ENCODE measurements at places on chromosomes 11 and 22.
A peak's percentile ranks its signal among the peaks of the same experiment; 100 is the strongest.

GRCh38 chr11:986952-987305 lies 49.6 kb downstream of the MUC6 start:
- DNase-seq = no peak

- no peak for DNase-seq
These were observed 104.1 kb downstream of the ETS1 start for GRCh38 chr11:128483211-128483788.

DNA sequence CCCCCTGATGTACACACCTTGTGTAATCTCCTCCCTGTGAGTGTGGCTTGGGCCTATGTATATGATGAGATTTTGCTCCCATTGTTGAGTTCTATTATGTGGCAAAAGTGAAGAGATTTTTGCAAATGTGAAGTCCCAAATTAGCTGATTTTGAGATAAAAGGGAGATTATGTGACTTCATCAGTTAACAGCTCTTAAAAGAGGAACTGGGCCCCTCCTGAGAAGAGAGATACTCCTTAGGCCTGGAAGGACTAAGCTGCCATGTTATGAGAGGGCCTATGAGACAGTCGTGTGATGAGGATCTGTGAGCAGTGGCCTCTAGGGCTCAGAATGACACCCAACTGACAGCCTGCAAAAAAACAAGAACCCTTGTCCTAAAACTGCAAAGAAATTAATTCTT lies 93.4 kb downstream of the OR5AK2 start:
- no peak for DNase-seq

GRCh38 chr11:57652662-57653061 lies 3.0 kb upstream of the YPEL4 start:
- DNase-seq = no peak

- DNase-seq = no peak
These were observed 40.2 kb downstream of the RRP8 start for GRCh38 chr11:6563121-6563619.

DNA sequence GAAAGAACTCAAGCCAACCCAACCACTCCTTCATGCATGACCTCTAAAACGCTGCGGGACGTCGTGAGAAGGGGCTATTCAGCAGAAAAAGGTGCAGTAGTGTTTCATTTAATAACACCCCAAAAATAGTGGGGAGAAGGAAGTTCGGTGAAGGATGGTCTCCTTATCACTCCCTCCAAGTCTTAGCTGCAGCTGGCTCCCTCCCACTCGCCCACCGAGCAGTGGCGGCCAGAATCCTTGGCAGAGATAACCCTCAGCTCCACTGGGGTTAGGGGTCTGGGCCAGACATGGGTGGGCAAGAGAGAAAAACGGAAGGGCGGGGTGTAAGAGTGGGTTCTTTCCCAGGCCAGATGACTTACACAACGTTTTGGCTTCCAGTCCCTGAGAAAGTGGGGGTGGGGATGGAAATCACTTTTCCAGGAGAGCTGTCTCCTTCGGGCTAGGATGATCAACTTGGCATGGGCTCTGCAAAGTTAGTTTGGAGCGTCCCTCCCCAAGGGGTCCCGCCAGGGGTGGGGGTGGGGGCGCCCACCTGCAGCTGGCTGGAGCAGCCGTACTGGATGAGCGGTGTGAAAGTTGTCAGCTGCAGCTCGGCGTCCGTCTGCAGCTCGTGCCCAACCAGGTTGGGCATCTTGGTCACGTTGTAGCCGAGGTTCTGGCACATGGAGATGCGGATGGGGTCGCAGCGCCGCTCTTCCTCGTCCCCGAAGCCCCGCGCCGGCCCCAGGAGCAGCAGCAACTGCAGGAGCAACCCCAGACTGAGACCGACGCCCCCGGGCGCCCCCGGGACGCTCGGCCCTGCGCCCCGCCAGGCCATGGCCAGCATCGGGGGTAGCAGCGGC lies 705 bp downstream of the FZD4 start:
- DNase-seq = no peak

GRCh38 chr22:46936378-46936903 lies 174.0 kb downstream of the TBC1D22A start:
- no peak for DNase-seq

GRCh38 chr11:15824060-15824459 lies 532.3 kb downstream of the SOX6 start:
- no peak for DNase-seq

DNA sequence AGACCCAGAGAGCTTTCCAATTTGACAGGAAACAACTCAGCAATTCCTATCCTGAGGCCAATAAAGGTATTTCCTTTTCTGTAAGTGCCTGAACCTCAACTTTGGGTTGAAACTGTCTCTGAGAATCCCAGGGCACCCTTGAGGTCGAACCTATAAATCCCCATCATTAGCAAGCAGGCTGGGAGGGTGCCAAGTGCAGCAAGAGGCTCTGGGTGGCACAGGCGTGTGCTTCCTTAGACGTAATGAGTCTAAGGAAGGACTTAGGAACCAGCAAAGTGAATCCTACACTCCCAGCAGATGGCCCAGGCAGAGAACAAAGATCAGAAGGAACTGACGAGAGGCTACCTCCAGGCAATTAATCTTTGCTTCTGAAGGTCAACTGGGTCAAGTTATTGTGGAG lies 234.3 kb upstream of the NARS2 start:
- peak; percentile 6 for DNase-seq

DNA sequence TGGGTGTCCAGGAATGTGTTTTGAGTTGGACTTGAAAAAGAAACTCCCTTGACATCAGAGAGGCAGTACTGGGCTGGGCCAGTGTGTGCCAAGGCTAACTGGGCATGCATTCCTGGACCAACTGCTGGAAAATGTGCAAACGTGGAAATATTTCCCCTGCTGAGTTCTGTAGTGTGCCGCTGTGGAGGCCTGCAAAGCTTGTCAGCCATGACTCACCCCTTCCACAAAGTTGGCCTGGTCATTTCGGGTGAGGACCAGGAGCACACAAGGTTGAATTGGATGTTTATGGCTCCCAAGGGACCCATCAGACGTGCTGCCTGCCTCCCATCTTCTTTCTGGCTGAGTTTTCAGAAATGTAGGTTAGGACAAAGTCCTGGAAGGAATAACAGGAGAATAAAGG lies 513.1 kb downstream of the MIAT start:
- DNase-seq = no peak

DNA sequence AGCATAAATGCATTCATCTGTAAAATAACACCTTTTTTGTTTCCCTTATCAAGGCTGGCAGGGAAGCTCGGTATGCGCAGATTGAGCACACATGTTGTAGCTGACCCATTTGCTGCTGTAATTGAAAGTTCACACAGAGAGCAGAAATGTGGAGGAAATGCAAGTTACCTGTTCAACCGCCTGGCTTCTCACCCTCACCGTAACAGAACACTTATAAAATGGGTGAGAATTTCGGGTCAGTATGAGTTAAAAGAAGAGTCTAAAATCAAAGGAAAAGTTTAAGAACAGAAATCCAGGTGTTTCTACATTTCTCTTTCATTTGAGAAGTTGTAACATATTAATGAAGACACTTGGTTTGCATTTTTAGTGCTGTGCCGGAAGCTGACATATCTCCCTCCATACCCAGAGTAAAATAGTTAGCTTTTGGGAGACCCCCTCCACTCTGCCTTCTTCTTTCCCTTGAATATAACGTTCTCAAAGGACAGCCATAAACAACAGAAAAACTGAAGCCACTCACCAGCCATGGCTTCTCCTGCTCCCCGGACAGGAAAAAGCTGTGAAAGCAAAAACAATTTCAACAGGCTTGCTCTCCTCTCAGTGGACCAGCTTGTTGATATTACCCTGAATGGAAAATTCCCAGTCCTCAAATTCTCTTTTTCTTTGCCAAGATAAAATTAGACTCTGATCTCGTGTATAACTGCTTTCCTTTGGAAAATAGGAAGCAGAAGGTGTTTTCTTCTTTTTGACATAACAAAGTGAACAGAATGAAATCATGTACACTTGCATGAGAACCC lies at the start of gene CASP12:
CASP12 (minus strand) TSS at position 570 of the 794 bp plus-strand sequence.
- no peak for DNase-seq

DNA sequence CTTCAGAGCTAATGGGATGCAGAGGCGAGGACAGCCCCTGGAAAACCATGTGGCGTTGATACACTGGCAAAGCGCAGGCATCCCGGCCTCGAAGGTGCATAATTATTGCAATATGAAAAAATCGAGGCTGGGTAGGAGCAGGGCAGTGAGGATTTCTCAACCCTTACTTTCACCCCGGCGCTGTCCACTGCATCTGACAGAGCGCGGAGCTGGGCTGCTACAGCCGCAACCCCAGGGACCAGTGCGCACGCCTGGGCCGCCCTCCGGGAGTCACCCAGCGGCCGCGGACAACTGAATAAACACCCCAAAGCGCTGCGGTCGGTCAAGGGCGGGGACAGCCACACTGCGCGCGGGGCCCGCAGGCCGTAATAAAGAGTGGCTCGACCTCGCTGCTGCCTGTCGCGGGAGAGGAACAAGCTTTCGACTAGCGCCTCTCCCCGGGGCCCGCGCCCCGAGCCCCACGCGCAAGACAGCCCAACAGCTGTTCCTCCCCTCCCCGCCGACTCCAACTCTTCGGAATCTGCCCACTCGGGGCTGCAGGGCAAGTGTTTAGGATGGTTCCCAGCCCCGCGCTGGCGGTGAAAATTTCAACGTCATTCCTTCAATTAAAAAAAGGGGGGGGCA lies 3.6 kb upstream of the WT1 start:
- DNase-seq = peak; percentile 21

DNA sequence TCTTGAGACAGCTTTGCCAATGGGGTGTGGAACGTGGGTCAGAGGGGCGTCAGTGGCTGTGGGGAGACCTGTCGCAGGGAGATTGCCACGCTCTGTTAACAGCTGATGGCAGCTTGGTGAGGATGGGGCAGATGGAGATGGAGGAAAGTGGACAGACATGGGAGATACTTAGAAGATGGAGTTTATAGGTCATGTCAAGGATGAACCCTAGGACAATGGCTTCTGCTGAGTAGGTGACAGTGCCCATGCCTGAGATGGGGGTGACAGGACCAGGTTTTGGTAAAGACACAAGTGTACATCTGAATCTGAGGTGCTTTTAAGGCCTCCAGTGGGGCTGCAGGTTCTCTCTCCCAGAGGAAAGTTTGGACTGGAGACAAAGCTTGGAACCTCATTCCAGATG lies 51.5 kb upstream of the ACCSL start:
- DNase-seq = no peak

- no peak for DNase-seq
These were observed 228.2 kb upstream of the BLID start for GRCh38 chr11:122344215-122344614.

DNA sequence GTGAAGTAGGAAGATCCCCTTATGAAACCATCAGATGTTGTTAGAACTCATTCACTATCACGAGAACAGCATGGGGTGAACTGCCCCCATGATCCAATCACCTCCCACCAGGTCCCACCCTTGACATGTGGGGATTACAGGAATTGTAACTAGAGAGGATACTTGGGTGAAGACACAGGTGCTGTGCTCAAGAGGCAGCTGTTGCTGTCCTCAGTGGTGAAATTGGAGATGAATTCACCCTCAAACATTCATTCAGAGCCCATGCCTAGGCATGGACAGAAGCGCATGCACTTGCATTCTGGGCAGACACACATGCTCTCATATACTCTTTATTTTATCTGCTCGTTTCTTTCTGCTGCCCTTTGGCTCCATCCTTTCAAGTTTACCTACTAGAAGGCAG lies 385.0 kb downstream of the INSC start:
- peak; percentile 98 for DNase-seq

DNA sequence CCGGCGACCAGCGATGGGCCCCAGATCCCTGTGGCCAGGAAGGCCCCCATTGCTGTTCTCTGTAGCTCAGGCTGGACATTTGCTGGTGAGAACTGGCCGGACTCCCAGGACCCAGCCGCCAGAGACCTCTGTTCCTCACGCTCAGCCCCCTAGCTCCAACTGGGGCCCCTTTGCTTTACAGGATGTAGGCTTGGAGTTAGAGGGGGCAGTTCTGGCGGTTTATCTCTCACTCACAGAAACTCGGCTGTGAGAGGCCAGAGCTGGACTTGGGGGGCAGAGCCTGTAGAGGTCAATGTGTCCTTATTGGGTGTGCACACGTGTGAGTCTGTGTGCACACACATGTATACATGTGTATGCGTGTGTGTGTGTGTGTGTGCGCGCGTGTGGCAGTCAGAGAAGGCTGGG lies 502 bp downstream of the SMIM38 start:
- DNase-seq = no peak

- DNase-seq = no peak
These were observed 181.7 kb upstream of the TBCEL start for GRCh38 chr11:120842195-120842594.

DNA sequence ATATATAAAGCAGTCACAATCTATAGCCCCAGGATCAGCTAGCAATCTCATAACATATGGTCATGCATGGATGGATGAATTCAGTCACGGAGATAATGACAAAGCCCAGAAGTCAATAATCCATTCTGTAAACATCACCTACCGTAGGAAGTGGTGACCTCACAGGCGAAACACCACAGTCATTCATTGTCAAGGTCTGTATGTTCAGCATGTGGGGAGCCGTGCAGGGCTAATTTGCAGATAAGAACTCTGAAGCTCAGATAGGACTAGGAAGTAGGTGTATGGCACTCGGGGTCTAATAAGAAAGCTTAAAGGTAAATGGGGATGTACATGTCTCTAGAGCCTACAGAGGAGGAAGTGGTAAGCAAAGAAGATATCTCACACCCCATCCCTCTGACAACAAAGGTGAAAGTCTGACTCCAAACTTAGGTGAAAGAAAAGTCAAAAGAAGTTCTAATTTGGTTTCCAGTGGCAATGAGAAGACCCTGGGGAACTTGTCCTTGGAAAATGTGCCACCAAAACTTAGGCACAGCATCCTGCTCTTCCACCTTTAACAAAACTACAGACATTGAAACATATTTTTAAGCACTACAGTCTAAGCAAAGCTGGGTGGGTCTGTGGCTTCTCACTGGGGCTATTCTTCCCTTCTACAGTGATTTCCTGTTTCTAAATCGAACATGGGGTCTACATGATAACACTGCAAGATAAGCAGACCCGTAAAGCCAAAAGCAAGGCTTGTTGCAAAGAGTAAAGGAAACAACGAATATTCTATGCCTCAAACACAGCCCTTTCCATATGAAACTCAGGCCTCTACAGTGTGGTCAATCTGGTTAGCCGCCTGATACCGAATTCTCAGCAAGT lies 5.2 kb downstream of the CRTAM start:
- DNase-seq = peak; percentile 49

DNA sequence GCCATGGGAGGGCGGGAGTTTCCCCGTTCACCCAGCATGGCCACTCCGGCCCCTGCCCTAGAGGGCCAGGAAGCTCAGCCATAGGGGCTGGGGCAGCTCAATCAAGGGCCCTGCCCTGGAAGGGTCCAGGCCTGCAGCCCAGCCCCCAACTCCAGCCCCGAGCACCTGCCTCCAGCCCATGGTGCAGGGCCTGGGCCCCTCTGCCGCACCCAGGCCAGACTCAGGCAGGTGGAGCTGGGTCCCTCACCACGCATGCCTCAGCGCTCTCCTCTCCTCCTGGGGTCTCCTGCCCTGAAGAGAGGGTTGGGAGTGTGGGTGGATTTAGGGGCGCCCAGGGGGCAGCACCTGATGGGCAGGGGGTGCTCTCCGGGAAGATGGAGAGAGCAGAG lies 13.1 kb downstream of the MLC1 start:
- no peak for DNase-seq

Measured in NCI-H524 (cell line).